ENCODE measurements at places on chromosomes 11 and 22.

GRCh38 chr11:117332843-117333242 lies 5.2 kb downstream of the CEP164 start:
- DNase-seq = no peak

DNA sequence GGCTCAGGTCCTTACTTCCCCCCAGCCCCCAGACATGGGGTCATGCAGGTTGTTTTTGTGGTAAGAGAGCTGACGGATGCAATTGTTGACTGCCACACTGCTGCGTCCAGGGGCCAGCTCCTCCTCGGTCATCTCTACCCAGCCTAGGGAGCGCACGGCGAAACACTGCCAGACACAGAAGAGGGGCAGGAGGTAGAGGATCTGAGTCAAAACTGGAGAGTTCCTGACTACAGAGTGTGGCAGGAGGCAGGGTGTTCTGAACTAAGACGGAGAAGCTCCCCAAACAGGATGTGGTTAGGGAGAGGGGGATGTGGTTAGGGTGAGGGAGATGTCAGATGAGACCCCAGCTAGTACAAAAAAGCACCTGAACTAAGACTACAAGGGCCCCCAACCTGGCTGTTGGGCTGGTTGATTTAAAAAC lies 12.3 kb downstream of the SMPD1 start:
- no peak for DNase-seq

- no peak for DNase-seq
These were observed 70.5 kb downstream of the LUZP2 start for GRCh38 chr11:24567380-24567779.

DNA sequence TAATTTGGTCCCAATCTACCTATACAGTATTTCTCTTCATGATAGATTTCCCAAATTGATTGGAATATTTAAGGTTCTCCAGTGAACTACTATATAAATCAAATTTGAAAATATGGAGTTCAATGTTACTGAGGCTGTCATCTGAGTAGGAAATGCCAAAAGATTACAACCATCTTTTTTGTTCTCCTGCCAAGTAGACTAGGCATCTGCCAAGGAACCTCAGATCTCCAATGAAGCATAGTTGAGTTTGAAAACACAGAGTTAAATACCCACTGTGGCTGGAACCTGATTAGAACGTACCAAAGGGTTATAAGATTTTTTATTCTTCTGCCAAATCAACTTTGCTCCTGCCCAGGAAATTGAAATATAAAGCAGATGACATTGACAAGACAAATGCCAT lies 330.9 kb downstream of the CNTN5 start:
- DNase-seq = peak; percentile 57

- peak; percentile 70 for DNase-seq
These were observed 53.0 kb downstream of the MICAL2 start for GRCh38 chr11:12163181-12163941.

DNA sequence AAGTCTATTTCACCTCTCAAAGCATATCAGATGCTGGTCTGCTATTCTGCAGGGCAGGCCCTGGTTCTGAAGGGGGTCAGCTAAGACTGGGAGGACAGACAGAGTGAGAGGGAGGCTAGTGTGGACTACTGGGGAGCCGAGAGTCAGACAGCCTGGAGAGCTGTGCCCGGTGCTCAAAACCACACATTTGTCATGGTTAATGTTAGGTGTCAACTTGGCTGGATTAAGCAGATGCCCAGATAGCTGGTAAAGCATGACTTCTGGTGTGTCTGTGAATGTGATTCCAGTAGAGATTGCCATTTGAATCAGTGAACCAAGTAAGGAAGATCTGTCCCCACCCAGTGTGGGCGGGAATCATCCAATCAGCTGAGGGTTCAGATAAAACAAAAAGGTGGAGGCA lies 102.6 kb downstream of the SNX19 start:
- no peak for DNase-seq

GRCh38 chr11:18754308-18754707 lies 28.3 kb upstream of the IGSF22 start:
- DNase-seq = peak; percentile 13

DNA sequence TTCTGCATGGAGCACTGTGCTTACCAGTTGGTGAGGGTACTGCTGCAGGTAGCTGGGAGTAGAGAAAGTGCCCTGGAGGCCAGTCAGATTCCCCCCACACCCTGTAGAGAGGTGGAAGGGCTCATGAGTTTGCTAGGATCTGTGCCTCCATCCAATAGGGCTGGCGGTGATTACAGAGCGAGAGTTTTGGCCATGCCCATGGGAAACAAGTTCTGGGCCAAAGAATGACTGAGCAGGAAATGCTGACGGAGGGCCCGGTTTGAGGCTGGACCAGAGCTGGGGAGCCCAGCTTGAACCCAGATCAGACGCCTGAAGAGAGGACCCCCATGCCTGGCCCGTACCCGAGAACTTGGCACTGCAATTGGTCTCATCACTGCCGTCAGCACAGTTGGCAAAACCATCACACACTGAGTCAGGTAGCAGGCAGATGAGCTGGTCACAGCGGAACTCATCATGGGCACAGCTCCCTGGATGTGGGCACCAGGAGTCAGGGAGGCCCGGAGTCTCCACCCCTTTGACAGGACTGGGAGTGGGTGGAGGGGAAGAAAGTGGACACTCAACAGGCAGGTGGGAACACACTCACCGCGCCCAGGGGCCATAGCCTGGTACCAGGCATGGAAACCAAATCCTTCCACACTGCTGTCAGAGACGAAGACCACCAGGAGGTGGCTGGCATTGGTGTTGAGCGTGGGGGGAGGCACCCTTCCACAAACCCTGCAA lies 2.1 kb downstream of the MFRP start:
- DNase-seq = no peak

DNA sequence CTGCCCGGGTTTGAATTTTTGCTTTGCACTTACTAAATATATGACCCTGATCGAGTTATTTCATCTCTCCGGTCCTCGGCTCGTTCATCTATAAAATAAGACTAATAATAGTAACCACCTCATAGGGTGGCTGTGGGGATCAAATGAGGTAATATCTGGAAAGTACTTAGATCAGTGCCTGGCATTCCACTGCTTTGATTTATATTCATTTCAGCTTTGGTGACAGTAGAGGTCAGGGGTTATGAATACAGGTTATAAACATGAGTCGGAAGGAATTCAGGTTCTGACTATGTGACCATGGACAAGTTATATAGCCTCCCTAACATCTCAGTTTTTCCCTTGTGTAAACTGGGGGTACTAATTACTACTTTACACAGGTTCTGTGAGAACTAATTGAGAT lies 2.9 kb upstream of the TEAD1 start:
- DNase-seq = no peak

DNA sequence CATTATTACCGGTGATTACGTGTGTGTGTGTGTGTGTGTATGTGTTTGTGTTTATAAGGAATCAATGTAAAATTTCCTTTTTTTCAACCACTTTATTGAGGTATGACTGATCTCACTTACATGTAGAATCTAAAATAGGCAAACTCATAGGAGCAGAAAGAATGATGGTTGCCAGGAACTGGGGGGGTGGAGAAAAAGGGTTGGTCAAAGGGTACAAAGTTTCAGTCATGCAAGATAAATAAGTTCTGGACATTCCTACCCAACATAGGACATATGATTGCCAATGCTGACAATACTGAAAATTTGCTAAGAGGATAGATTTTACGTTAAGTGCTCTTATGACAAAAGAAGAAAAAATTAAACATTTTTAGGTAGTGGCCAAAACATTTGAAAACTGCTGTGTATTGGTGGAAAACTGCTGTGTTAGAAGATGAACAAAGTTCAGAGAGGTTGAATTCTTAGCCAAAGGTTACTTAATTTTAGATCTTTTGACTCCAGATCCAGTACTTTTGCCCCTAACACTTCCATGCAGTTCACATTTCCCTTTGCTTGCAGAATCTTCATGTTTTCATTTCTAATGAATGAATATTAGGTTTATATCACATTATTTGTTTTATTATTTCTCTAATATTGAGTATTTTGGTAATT lies 49.5 kb downstream of the NNMT start:
- no peak for DNase-seq

DNA sequence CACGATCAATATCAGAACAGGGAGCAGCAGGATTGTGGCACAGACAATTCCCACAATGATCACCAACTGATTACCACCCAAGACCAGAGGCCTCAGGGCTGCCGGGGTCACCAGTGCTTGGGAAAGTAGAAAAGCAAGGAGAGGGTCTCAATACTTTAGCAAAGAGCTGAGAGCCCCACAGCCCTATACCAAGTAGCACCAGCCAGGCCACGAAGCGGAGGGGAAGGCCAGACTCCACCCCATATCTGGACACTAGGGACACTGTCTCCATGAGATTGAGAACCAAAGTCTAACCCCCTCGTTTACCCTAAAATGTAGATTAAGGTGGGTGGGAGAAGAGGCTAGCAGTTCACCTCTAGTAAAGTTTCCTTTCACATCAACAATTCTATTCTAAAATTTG lies 24.1 kb upstream of the SCN2B start:
- DNase-seq = no peak

- no peak for DNase-seq
These were observed 529.6 kb downstream of the NTM start for GRCh38 chr11:131899950-131900580.

- DNase-seq = peak; percentile 85
These were observed 34.0 kb upstream of the A4GALT start for GRCh38 chr22:42754658-42755057.

- DNase-seq = no peak
These were observed 39.6 kb downstream of the PDE2A start for GRCh38 chr11:72634472-72635095.

DNA sequence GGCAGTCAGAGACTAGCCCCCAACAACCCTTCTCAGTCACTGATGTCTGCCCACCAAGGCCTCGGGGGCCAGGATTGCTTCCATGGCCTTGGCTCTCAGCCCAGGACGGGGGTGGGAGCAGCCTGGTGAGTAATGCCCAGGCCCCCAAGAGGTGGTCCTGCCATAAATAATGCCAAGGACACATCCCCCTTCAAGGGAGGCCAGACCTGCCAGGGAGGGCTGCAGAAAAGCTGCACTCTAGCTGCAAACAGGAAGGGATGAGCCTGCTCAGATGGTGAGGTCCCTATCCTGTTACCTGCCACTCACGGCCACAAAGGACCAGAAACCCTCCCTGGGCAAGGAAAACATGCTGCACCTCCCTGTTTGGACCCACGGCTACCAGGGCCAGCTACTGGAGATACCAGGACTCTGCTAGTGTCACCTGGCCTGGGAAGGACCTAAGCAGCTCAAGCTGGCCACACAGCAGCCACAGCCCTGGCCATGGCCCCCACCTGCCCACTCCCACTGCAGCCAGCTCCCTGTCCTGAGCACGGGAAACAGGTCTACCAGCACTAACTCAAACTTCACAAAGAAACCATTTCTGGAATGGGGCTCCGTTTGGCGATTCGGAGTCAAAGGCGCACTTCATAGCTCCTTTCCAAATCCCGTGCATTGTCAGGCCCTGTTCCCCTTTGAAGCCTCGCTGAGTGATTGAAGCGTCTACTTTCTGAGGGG lies 12.1 kb downstream of the GNB1L start:
- no peak for DNase-seq

- no peak for DNase-seq
These were observed 65.1 kb upstream of the LDLRAD3 start for GRCh38 chr11:35878741-35879140.

DNA sequence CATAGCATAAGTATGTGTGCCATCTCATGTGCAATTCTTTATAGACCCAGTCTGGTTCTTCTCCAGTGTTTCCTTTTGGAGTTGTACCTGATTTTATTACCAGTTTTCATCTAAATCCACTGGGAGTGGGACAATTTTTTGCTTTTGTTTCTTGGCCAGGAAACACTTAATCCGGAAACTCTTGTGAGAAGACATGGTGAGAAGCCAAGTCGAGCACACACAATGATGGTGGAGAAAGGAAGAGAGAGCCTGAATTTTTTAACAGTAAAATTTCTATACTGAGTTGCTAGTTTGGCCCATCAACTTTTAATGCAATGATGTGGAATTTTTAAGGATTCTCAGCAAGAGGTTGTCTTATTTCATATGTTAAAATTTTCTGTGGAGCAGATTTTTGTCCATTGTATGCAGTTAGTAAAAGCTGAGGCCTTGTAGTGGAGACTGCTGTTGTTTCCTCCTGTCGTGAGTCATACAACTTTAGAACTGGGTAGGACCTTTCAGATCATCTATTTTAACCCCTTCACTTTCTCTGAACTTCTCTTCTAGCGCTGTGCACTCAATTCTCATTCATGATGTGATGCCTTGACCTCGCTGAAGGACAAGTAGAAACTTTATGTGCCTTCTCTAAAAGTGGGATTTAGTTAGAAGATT lies 17.1 kb downstream of the FAR1 start:
- peak; percentile 52 for DNase-seq

DNA sequence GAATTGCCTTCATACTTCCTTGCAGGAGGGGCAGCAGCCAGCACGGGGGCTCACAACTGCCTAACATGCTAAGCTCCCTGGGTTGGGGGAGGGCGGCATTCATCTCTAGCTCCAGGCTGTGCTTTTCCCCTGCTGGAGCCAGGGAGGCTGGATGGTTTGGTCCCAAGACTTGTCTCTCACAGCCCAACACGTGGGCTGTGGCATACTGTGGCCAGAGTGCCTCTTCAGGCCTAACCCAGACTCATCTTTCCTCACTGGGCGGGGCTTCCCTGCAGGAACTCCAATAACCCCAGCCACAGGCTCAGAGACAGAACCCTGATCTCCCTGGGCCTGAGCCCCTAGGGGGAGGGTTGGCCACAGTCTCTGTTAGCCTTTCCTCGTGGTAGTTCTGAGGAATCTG lies 121.9 kb upstream of the PLET1 start:
- DNase-seq = no peak

DNA sequence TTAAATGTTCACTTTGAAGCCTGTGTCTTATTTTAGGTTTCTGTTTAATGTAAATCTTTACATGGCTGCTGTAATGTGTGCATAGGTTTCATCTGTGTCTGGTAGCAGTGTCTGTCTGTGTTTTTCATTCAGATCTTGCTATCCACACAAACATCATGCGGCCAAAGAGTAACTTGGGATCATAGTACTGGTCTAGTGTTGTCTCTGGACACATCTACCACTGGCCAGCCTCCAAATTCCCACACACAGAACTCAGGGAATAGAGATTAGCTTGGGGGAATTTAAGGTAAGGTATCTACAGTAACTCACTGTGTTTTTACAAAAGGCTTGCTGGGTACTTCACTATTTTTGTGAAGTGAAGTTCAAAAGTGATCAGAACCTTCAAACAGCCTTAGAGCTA lies 32.1 kb upstream of the ZNF143 start:
- no peak for DNase-seq

- no peak for DNase-seq
These were observed 172.6 kb upstream of the SEZ6L start for GRCh38 chr22:25996669-25997068.

GRCh38 chr11:110467556-110467955 lies 37.8 kb downstream of the FDX1 start:
- DNase-seq = no peak
